ENCODE measurements at places on chromosomes 12 and 14. TPM values are rescaled to one million over a fixed set of nuclear protein-coding genes. Genes with fewer than 3 reads are reported as not detected.

DNA sequence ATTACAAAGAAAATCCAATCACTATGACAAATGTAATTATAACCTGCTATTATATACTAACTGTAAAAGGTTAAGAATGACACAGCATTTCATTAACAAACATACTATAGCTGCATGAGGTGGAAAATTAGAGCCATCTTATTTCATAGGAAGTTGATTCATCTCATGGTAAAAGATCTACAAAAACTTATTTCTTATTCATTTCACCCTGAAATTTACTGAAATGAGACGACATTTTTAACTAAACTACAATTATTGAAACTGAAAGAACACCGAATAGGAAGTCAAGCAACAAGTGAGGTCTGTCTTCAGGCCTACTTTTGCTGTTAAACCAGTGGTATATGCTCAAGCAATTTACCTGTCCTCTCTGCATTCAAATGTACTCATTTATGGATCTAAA lies 87.2 kb downstream of the CEP83 start:
- no peak for DNase-seq

GRCh38 chr14:95485222-95485819 lies 31.1 kb downstream of the SYNE3 start:
- no peak for DNase-seq

- DNase-seq: no peak
These were observed 51.0 kb downstream of the ST8SIA1 start for GRCh38 chr12:22283508-22283907.

DNA sequence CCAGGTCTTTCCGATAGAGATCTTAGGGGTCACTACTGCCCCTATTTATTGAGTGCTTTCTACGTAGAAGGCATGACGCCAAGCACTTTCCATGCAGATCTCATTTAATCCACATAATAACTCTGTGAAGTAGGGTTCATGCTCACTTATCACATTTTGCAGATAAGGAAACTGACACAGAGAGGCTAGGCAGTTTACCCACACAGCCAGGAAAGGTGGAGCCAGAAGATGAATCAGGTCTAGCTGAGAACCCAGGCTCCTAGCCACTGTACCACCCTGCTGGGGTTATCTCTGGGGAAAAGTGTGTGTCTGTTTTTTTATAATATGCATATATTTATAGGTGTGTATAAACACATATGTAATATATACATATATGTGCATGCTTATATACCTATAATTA lies 83.6 kb downstream of the KSR2 start:
- DNase-seq: no peak

SPX gene
- not detected for polyA plus RNA-seq

TMEM253 gene
- polyA plus RNA-seq: not detected

CMA1 gene
- not detected for polyA plus RNA-seq

Data from naive thymus-derived CD4-positive, alpha-beta T cell (primary cell).